ENCODE measurements at places on chromosomes 7 and 10.
A peak's percentile ranks its signal among the peaks of the same experiment; 100 is the strongest.

DNA sequence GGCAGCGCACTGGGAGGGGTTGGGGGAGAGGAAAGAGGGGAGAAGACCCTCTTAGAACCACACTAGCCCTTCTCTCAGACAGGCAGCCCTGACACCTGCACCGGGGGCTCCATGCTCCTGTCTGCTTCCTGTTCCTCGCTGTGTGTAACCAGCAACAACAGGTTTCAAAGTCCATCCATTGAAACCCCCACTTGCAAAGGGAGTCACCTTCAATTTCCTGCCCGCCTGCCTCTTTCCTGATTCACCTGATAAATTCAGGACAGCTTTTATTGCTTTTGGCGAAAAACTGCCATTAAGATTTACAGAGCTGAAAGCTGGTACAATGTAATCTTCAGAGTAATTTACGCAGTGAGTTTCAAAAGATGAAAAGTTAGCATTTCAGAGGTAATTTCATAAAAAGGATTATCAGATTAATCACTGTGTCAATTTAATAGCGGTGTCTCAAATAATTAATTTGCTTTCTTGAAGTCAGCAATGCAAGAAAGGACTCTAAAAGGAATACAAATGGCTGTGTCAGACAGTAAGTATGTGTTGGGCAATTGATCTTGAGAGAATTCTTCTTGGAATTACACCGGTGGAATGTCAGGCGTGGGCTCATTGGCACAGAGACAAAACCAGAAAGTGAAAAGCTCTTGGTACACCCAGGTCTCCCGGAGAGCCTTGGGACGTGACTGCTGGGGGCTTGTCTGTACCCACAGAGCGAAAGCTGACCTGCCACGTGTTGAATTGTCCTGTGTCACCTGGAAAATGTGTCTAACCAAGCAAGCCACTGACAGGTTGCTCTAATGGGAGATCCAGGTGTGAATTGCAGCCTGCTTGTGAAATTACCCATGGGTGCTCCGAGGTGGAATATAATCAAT lies 60.7 kb downstream of the TMEM209 start:
- no peaks in the 10 kb centered on the region for H3K36me3 ChIP-seq
- H3K4me1 ChIP-seq, result no peaks in the 10 kb centered on the region
- ATAC-seq, result no peak
- H3K4me3 ChIP-seq, result no peak overlapping the region
- no peaks in the 10 kb centered on the region for H3K27me3 ChIP-seq

DNA sequence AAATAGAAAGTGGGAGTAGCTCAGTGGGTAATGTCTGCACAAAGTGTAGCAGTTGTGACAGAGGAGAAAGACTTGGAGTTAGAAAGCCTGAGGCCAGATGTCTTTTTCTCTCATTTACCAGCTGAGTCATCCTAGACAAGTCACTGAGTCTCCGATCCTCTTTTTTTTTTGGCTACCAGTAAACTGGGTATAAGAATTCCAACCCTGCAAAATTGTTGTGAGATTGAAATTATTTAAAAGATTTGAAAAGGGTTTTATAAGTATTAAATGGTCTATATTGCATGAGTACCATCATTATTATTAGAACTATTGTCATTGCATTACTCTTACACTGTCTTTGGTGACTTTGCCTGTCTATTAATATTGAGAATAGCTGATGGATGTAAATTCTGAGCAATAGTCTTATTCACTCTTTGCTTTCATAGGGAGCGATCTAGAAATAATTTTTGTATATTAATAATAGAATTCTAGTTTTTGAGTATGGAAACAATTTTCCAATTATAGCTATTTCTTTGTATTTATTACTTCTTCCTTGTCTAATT lies 74.0 kb downstream of the ARID5B start:
- H3K4me3 ChIP-seq, result no peak overlapping the region
- H3K4me1 ChIP-seq, result peaks cover 60% of the 10 kb centered on the region
- peak overlapping the region; percentile 61 for H3K27ac ChIP-seq
- H3K36me3 ChIP-seq, result no peaks in the 10 kb centered on the region

GRCh38 chr10:23445591-23445990 lies 6.7 kb downstream of the OTUD1 start:
- no peaks in the 10 kb centered on the region for H3K36me3 ChIP-seq
- no peaks in the 10 kb centered on the region for H3K4me1 ChIP-seq
- H3K4me3 ChIP-seq, result no peak overlapping the region
- H3K27ac ChIP-seq, result no peak overlapping the region
- no peaks in the 10 kb centered on the region for H3K27me3 ChIP-seq

DNA sequence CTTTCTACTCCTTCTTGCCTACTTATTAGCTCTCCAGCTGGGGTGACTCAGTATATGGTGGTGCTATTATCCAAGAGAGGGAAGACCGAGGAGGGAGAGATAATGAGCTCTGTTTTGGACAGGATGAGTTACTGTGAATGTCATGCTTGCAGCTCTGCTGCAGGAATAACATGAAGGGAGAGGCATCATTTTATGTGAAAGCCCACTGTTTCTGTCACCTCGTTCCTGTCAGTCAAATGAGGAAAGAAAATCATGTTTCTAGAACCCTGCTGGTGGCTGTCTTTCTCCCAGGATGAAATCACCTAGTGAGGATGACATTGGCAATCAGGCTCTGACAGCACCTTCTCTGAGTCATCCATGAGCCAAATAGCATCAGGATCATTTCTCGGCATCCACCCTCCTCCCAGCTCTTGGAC lies 1291.6 kb upstream of the AUTS2 start:
- no peaks in the 10 kb centered on the region for H3K27me3 ChIP-seq
- H3K4me1 ChIP-seq, result no peaks in the 10 kb centered on the region
- no peak overlapping the region for H3K4me3 ChIP-seq
- H3K27ac ChIP-seq, result no peak overlapping the region

DNA sequence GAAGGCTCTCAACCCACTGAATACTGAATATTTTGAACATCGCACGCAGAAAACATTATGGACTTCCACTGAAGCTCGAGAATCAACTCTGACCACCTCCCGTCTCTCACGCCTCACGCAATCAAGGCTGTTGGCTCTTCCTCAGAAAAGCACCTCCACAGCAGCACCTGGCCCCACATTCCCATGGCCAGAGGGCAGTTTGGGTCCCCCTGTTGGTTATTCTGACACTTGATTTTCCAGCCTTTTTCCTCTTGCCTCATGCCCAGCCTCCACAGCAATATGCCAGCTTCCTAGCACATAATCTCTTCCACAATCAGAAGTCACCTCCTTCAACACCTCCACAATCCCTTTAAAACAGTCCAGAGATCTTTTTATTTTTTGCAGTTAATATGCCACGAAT lies 55.9 kb downstream of the SVOPL start:
- no peaks in the 10 kb centered on the region for H3K27me3 ChIP-seq
- H3K27ac ChIP-seq, result no peak overlapping the region
- H3K4me1 ChIP-seq, result no peaks in the 10 kb centered on the region
- ATAC-seq, result no peak
- H3K4me3 ChIP-seq, result no peak overlapping the region

DNA sequence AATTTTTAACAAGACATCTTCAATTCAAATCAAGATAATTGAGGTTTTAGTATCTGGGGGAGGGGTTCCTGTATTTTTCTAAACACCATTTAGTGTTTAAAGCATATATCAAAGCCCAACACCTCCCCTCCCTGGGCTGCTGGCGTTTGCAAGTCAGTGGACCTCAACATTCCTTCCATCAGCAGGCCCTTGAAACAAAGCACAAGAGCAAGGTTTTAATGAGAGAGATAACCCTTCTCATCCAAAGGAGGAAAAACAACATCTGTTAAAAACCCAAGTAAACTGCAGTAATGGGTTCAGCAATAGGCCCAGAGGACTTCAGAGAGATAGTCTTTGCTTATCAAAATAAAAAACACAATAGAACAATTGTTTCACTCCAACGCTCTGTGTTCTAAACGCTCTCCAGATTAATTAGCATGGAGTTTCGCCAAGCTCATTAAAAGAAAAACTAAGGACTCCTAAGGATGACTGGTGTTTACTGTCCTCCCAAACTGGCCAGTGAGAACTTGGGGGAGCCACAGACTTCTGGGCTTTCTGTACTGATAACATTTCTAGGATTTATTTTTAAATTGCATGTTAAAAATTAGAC lies 2.5 kb downstream of the JCAD start:
- no peaks in the 10 kb centered on the region for H3K36me3 ChIP-seq
- peak overlapping the region; percentile 82 for H3K4me3 ChIP-seq
- ATAC-seq, result no peak

DNA sequence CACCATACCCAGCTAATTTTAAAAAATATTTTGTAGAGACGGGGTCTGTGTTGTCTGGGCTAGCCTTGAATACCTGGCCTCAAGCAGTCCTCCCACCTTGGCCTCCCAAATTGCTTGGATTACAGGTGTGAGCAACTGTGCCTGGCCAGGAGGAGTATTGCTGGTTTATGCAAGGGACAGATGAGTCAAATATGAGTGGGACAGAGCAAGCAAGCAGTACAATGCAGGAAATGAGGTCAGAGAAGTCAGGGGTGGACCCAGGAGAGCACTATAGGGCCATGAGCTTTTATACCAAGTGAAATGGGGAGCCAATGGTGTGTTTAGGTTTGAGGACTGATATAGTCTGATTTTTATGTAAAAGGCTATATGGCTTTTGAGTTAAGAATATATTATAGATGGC lies 6.3 kb downstream of the TSPAN13 start:
- no peak for ATAC-seq
- H3K4me3 ChIP-seq, result no peak overlapping the region
- no peaks in the 10 kb centered on the region for H3K4me1 ChIP-seq
- H3K27me3 ChIP-seq, result no peaks in the 10 kb centered on the region
- H3K27ac ChIP-seq, result no peak overlapping the region

DNA sequence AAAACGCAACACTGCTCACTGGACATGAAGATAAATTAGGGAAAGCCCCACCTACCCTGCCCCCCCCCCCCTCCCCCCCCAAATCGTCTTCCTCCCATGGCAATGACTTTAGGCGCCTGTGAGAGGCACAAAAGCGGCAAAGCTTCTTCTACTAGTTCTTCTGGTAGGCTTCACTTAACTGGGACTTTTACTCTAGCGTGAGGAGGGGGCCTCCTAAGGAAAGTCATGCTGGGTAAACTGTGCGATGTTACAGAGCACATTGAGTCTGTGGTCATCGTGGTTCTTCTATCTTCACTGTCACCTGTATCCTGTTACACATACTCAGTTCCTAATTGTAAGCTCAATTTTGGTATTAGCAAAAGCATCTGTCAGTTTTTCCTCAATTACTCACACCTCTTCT lies 25.1 kb downstream of the HSPB1 start:
- no peaks in the 10 kb centered on the region for H3K4me1 ChIP-seq
- ATAC-seq, result no peak
- no peaks in the 10 kb centered on the region for H3K27me3 ChIP-seq
- no peak overlapping the region for H3K4me3 ChIP-seq

DNA sequence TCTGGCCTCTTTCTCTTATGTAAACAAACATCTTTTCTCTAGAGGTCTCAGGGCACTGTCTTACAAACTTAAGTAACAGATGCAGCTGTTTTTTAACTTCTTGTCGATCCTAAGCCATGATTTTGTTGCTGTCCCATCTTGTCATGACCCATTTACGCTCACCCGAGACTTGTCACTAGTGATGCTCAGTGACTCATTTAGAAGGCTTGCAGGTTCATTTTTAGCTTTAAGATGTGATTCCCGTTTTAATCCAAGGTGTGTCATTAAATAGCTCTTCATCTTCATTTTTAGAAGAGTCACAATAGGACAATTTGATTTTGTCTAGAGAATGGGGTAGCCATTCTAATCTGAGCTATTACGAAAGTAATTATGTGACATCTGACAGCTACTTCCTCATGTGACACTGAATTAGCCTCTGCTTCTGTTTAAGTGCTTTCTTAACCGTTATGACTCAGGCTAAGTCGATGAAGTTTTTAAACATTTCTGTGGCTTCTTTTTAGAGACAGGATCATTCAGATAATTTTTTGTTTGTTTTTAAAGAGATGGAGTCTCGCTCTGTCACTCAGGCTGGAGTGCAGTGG lies 42.7 kb downstream of the SPDYE5 start:
- no peaks in the 10 kb centered on the region for H3K4me1 ChIP-seq
- no peak overlapping the region for H3K4me3 ChIP-seq
- no peaks in the 10 kb centered on the region for H3K36me3 ChIP-seq

GRCh38 chr7:124412531-124412930 lies 353.1 kb downstream of the GPR37 start:
- peaks cover 2% of the 10 kb centered on the region for H3K4me1 ChIP-seq
- H3K27me3 ChIP-seq, result no peaks in the 10 kb centered on the region
- peak overlapping the region; percentile 11 for H3K4me3 ChIP-seq

DNA sequence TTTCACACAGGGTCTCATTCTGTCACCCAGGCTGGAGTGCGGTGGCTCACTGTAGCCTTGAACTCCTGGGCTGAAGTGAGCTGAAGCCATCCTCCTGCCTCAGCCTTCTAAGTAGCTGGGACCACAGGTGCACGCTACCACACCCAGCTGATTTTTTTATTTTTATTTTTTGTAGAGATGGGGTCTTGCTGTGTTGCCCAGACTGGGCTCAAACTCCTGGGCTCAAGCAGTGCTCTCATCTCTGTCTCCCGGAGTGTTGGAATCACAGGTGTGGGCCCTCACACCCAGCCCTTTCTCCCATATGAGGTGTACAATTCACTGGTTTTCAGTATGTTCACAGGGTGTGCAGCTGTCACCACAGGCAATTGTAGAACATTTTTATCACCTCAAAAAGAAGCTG lies 5.2 kb downstream of the INPP5A start:
- H3K27ac ChIP-seq, result peak overlapping the region; percentile 91
- H3K4me1 ChIP-seq, result peaks cover 97% of the 10 kb centered on the region
- no peaks in the 10 kb centered on the region for H3K36me3 ChIP-seq
- ATAC-seq, result no peak

GRCh38 chr7:129914536-129915272 lies 38.1 kb downstream of the UBE2H start:
- ATAC-seq, result no peak
- H3K4me3 ChIP-seq, result no peak overlapping the region
- peaks cover 3% of the 10 kb centered on the region for H3K4me1 ChIP-seq
- no peaks in the 10 kb centered on the region for H3K27me3 ChIP-seq
- H3K27ac ChIP-seq, result no peak overlapping the region
- H3K36me3 ChIP-seq, result no peaks in the 10 kb centered on the region

Data from gastroesophageal sphincter (tissue), 4 donors.